SK-N-SH (cell line): ENCODE measurements at places on chromosomes 7 and 10. TPM values are rescaled to one million over a fixed set of nuclear protein-coding genes. Genes with fewer than 3 reads are reported as not detected.

Gene STRIP2
- 4.9 and 6.9 TPM in 2 replicates for polyA plus RNA-seq

Gene SSC4D
- polyA plus RNA-seq = 1.6 and 2.0 TPM in 2 replicates

Gene BEND7
- polyA plus RNA-seq = 9.2 and 9.9 TPM in 2 replicates

Gene CLDN3
- 0.05 and 0.08 TPM in 2 replicates for polyA plus RNA-seq

Gene GPAM
- polyA plus RNA-seq = 2.1 and 3.9 TPM in 2 replicates

Gene NAT16
- 0.64 and 0.68 TPM in 2 replicates for polyA plus RNA-seq

Gene ATRNL1
- 0.44 and 0.67 TPM in 2 replicates for polyA plus RNA-seq

Gene ZNF727
- not detected in 2 replicates for polyA plus RNA-seq

Gene LMOD2
- polyA plus RNA-seq = 0.05 TPM in 1 of 2 replicates, not detected in the other

Gene FZD8
- polyA plus RNA-seq = 1.4 TPM in 2 replicates

Gene LAMB4
- 0.24 and 0.36 TPM in 2 replicates for polyA plus RNA-seq

Gene JMJD1C
- polyA plus RNA-seq = 11.7 and 15.3 TPM in 2 replicates

Gene MICALL2
- 38.8 and 41.2 TPM in 2 replicates for polyA plus RNA-seq

Gene PRKG1
- 4.1 and 4.3 TPM in 2 replicates for polyA plus RNA-seq

Gene CPA5
- polyA plus RNA-seq = 0.86 and 1.3 TPM in 2 replicates

Gene GAD2
- not detected in 2 replicates for polyA plus RNA-seq

Gene ZNF365
- 4.5 and 5.9 TPM in 2 replicates for polyA plus RNA-seq

Gene PRLHR
- polyA plus RNA-seq = 0.03 TPM in 1 of 2 replicates, not detected in the other

Gene NME8
- not detected in 2 replicates for polyA plus RNA-seq

Gene CAPZA2
- 44.6 and 65.6 TPM in 2 replicates for polyA plus RNA-seq

Gene CCDC172
- polyA plus RNA-seq = not detected in 2 replicates

Gene ERVW-1
- not detected in 2 replicates for polyA plus RNA-seq

Gene TACC2
- 5.3 and 8.8 TPM in 2 replicates for polyA plus RNA-seq

Gene HMX3
- polyA plus RNA-seq = not detected in 2 replicates

Gene HOXA5
- polyA plus RNA-seq = not detected in 2 replicates

Gene SPDYE6
- not detected in 2 replicates for polyA plus RNA-seq

Gene RNLS
- not detected in 2 replicates for polyA plus RNA-seq

Gene RBM20
- 0.64 and 0.67 TPM in 2 replicates for polyA plus RNA-seq

Gene POU6F2
- under 0.01 TPM in 1 of 2 replicates, not detected in the other for polyA plus RNA-seq

Gene HGF
- 1.5 and 1.8 TPM in 2 replicates for polyA plus RNA-seq

Gene SPDYE5
- polyA plus RNA-seq = 0.03 TPM in 1 of 2 replicates, not detected in the other

Gene CRHR2
- polyA plus RNA-seq = not detected in 2 replicates

Gene PNLIP
- polyA plus RNA-seq = not detected in 2 replicates

Gene NEBL
- 0.58 and 1.2 TPM in 2 replicates for polyA plus RNA-seq

Gene HOXA10
- polyA plus RNA-seq = not detected in 2 replicates

Gene RARRES2
- 0.26 and 0.43 TPM in 2 replicates for polyA plus RNA-seq

Gene GPR37
- polyA plus RNA-seq = 0.03 TPM in 1 of 2 replicates, not detected in the other

Gene APBB1IP
- polyA plus RNA-seq = 0.02 TPM in 1 of 2 replicates, not detected in the other

Gene GARIN1A
- 1.2 TPM in 2 replicates for polyA plus RNA-seq

Gene OPN1SW
- 0.05 TPM in 1 of 2 replicates, not detected in the other for polyA plus RNA-seq

Gene FAM25A
- not detected in 2 replicates for polyA plus RNA-seq

Gene SRGN
- polyA plus RNA-seq = 0.06 and 0.10 TPM in 2 replicates
